ENCODE measurements at places on chromosomes 3 and 15. TPM values are rescaled to one million over a fixed set of nuclear protein-coding genes. Genes with fewer than 3 reads are reported as not detected.

Gene CLDN18
- 0.21 TPM for total RNA-seq

Gene ALDH1A3
- 0.36 TPM for total RNA-seq

Gene TM4SF1
- 0.79 TPM for total RNA-seq

Gene FSTL1
- total RNA-seq, result 601 TPM

Gene IFT80
- total RNA-seq, result 48.1 TPM

Gene RASL12
- not detected for total RNA-seq
